ENCODE measurements at places on chromosomes 6 and 20.

- ATAC-seq, result no peak
Measured at GRCh38 chr6:129493354-129493902, 216.5 kb downstream of the ARHGAP18 start.

DNA sequence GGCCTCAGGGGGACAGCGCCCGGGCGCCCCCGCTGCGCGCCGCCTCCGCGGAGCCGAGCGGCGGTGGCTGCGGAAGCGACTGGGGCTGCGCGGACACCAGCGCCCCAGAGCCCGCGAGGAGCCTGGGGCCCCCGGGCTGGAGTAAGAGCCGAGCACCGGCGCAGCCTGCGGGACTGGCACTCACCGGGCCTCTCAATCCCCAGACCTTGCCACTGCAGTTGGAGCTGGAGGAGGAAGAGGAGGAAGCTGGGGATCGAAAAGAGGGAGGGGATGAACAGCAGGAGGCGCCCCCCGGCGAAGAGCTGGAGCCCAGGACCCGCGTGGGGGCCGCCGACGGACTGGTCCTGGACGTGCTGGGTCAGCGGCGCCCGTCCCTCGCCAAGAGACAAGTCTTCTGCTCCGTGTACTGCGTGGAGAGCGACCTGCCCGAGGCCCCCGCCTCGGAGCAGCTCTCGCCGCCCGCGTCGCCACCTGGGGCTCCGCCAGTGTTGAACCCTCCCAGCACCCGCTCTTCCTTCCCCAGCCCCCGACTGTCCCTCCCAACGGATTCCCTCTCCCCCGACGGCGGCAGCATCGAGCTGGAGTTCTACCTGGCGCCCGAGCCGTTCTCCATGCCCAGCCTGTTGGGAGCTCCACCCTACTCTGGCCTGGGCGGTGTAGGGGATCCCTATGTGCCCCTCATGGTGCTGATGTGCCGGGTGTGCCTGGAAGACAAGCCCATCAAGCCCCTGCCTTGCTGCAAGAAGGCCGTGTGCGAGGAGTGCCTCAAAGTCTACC is 590 bp downstream of the RNF217 start:
- ATAC-seq, result peak; percentile 52

DNA sequence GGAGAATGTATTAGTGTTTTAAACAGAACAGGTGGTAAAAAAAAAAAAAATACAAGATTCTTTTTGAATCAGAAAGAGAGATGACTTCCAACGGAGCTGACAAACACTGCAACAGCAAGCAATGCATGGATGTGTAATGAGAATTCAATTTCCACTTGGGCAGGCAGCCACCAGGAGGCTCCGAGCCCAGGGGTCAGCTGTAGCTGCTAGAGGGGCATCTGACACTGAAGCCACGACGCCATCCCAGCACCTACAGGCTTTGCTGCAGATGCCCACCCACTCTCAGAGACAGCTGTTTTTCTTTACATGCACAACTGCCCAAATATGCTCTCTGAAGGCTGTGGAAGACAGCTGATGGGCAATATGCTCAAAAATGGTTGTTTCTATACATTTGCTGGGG is 75.4 kb downstream of the ELOVL5 start:
- no peak for ATAC-seq

- ATAC-seq, result no peak
Measured at GRCh38 chr6:152127432-152128165, 320.1 kb downstream of the ESR1 start.

DNA sequence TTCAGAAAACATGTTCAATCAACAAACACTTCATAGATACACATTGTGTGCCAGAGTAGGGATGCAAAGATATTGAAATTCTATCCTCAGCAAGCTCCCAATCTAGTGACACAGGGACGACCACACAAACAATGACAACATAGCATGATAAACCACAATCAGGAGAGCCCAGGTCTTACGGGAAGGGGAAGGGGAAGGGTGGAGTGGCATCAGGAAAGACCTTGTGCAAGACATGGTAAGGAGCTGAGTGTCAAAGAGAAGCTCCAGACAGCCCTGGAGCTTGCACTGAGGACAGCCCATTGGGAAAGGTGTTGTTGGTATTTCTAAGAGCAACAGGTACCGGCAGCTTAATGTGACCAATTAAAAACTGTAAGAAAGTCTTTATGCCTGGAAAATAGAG is 103.6 kb downstream of the PDE7B start:
- ATAC-seq, result no peak

- no peak for ATAC-seq
Measured at GRCh38 chr6:110250058-110250457, 69.8 kb downstream of the CDC40 start.

GRCh38 chr6:129609635-129610034 is 100.3 kb downstream of the ARHGAP18 start:
- ATAC-seq, result no peak

GRCh38 chr20:56859801-56860261 is 230.7 kb downstream of the TFAP2C start:
- no peak for ATAC-seq

GRCh38 chr6:105781915-105782314 is 304.2 kb upstream of the PRDM1 start:
- ATAC-seq, result peak; percentile 82

DNA sequence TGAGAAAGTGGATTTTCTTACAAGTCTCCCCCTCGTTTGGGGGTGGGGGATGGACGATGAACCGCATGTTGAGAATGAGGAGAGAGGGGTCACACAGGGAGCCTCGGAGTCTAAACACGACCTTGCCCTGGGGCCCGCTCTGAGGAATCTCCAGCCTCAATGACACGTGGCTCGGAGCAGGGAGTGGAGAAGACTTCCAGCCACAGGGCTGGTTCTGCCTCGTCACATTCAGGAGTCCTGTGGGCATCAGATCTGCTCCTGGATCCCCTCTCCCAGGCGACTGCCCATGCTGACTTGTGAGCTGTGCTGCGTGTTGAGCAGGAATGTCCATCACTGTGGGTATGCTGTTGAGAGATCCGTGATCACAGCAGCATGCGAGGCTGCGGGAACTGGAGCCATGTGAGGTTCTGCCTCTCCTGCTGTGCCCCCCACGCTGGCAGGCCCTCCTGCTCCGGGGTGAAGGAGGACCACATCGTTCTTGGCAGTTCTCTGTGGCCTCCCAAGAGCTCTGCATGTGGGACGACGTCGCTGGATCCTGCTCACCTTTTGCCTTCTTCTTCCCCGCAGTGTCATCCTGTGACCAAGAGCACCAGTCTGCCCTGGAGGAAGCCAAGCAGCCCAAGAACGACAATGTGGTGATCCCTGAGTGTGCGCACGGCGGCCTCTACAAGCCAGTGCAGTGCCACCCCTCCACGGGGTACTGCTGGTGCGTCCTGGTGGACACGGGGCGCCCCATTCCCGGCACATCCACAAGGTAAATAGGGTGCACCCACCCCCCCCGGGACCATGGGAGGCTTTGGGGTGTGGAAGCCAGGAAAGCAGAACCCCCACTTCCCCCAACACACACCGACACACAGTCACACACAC is 157.5 kb downstream of the SMOC2 start:
- no peak for ATAC-seq

DNA sequence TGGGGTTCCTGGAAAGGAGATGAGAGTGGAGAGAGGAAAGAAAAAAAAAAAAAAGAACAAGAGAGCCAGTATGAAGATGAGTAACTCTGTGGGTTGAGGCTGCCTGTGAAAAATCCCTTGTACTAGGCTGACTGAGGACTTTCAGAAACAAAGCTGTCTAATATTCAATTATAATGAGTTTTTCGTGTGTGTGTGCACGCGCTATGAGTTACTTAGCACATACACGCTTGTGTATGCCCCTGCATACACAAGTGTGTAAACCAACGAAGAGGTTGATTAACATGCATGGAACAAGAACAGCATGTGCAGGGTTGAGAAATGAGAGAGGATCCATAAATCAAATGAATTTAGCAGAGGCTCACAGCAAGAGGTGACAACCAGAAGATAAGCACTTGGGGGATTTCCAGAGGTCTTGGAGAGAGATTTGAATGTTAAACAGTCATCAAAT is 4.8 kb upstream of the RBPJL start:
- ATAC-seq, result peak; percentile 76

GRCh38 chr6:65199121-65199520 is 507.9 kb downstream of the EYS start:
- ATAC-seq, result no peak

- peak; percentile 57 for ATAC-seq
Measured at GRCh38 chr6:52186480-52186879, 305 bp downstream of the IL17A start.

GRCh38 chr6:36676141-36677058 is 2.1 kb upstream of the CDKN1A start:
- no peak for ATAC-seq

GRCh38 chr6:41161851-41162552 is 914 bp downstream of the TREM2 start:
- ATAC-seq, result no peak

GRCh38 chr20:63360850-63361518 is at the start of gene CHRNA4:
Gene CHRNA4 (minus strand): TSS chr20:63361349. CDS start chr20:63361165, 184 bp downstream.
- ATAC-seq, result peak; percentile 26

DNA sequence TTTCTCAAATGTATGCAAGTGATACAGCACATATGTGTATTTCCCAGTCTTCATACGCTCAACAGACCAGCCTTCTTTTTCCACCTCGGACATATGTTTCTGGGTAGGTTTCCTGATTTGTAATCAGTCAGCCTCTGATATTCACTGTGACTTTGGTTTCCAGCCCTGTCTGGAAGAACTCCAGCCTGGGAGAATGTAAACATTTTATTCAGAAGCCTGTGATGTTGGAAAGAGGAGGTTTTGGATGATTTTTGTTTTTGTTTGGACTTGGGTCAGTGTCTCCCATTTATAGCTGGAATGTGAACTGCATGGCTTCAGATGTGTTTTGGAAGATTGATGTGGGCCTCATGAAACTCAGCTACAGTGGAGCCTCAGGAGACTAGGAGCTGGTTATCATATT is 172.2 kb upstream of the CENPW start:
- no peak for ATAC-seq

- no peak for ATAC-seq
Measured at GRCh38 chr6:47202644-47203205, 107.0 kb downstream of the TNFRSF21 start.

GRCh38 chr6:72218125-72218524 is 331.8 kb downstream of the RIMS1 start:
- no peak for ATAC-seq

GRCh38 chr20:46523696-46524328 is 10.5 kb upstream of the ZNF334 start:
- ATAC-seq, result no peak

DNA sequence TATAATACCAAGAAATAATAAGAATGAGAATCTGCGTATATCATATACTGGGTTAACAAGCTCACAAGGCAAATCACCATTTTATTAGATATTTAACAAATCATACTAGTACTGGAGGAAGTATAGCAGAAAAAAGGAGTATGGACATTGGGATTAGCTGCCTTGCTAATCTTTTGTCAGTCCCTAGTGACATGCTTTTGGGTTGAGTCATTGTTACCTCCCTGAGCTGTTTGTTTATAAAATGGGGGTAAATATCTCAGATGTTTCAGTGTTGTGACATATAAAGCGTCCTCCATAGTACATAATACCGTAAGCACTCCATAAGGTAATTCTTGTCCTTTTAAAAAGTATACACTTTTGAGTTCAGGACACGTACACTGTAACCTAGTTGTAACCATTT is 107.0 kb downstream of the ESR1 start:
- no peak for ATAC-seq

DNA sequence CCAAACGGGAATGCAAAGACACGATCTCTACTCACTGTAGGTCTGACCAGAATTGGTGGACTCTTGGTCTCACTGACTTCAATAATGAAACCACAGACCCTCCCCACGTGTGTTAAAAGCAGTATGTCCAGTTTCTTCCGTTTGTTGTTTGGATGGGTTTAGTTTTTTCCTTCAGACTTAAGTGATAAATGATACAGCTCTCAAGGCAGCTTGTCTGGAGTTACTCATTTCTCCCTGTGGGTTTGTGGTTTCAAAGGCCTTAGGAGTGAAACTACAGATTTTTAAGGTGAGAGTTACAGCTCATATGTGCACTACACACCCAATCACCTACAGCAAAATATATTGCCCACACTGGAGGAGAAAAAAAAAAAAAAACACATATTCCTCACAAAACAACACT is 86.7 kb upstream of the STMND1 start:
- peak; percentile 98 for ATAC-seq

DNA sequence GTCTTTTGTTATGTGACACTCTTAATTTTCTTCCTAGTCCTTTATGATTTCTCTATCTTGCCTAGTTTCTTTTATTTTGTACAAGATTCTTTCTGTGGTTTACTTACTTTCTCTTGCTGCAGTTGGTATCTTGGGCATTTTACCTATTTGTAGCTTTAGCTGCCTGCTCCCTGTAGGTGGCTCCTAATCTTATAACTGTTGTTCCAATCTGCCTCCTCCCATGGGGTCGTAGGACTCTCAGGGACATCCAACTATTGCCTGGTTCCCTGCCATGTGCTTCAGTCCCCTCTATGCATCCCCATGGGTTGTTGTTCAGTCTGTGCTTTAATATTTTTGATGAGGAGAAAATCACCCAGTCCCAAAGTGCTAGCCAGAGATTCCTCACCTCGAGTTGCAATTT is 31.4 kb downstream of the RIN2 start:
- no peak for ATAC-seq

- no peak for ATAC-seq
Measured at GRCh38 chr6:35931120-35931561, 10.2 kb upstream of the SRPK1 start.

DNA sequence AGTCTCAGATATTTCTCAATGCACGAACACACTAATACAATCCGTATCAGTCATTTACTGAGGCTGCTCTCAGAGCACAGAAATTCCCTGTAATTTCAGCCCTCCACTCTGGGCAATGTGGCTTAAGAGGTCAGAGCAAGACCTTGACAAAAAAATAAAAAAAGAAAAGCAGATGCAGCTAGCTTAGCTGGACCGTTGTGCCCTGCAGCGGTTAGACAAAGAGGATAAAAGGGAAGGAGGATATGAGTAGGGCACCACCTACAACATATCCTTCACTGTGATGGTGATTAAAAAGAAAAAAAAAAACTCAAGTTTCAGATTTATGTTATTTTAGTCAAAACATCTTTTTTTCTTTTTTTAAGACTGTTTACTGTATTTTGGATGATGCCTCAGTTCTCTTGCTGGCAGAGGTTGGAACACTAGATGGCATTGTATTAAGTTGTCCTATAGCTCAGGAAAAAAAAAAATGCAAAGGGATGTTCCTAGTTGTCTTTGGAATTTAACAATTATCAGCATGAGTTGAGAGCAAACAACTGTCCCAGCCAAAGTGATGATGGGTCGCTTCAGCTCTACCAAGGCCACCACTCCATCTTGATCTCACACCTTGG is 59.9 kb downstream of the ANKEF1 start:
- ATAC-seq, result no peak

- ATAC-seq, result no peak
Measured at GRCh38 chr6:113068570-113068969, 721.4 kb downstream of the RFPL4B start.

DNA sequence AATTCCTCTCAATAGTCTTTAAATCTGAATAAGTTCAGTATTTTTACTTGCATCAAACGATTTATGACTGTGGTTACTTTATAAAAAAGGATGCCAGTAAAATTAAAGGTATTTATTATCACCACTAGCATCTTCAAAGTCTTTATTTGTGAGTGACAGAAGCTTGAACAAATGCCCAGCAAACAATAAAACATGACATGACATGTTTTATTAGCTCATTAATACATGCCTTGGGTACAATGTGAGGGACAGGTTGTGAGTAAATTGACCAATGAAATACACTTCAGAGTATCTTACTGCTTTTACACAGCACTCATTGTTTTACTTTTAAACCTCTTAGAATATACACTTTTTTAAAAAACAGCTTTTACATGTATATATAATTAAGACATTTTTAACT is 113.4 kb upstream of the BEND3 start:
- no peak for ATAC-seq

Measured in activated T-helper 17 cell treated with anti-CD3 and anti-CD28 coated beads, Interleukin-2, amount 50 U/mL, for 72 hours (primary cell).